ENCODE measurements at places on chromosomes 11 and 22. TPM values are rescaled to one million over a fixed set of nuclear protein-coding genes. Genes with fewer than 3 reads are reported as not detected.

Gene CHRNA10
- total RNA-seq = 0.84 TPM

Gene SART1
- total RNA-seq = 68.5 TPM

Gene DENND5A
- total RNA-seq = 91.1 TPM

Gene MS4A12
- total RNA-seq = not detected

GRCh38 chr22:23516304-23516703 is 63.8 kb downstream of the IGLL1 start:
- no peak for DNase-seq

DNA sequence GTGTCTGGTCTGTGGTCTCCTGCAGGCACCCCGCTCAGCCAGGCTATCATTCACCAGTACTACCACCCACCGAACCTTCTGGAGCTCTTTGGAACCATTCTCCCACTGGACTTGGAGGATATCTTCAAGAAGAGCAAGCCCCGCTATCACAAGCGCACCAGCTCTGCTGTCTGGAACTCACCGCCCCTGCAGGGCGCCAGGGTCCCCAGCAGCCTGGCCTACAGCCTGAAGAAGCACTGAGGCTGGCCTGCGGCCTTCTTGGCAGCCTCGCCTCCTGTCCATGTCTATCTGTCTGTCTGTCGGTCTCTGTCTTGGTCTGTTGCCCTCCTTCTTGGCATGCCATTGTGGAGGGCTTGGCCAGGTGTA is 27.9 kb downstream of the INCENP start:
- no peak for DNase-seq

All from HFFc6 (cell line).